ENCODE measurements at places on chromosomes 5 and 9.
A peak's percentile ranks its signal among the peaks of the same experiment; 100 is the strongest.

- peaks cover 7% of the 10 kb centered on the region for H3K4me1 ChIP-seq
- DNase-seq = no peak
Observed at GRCh38 chr5:59066367-59067163, 483.7 kb downstream of the RAB3C start.

DNA sequence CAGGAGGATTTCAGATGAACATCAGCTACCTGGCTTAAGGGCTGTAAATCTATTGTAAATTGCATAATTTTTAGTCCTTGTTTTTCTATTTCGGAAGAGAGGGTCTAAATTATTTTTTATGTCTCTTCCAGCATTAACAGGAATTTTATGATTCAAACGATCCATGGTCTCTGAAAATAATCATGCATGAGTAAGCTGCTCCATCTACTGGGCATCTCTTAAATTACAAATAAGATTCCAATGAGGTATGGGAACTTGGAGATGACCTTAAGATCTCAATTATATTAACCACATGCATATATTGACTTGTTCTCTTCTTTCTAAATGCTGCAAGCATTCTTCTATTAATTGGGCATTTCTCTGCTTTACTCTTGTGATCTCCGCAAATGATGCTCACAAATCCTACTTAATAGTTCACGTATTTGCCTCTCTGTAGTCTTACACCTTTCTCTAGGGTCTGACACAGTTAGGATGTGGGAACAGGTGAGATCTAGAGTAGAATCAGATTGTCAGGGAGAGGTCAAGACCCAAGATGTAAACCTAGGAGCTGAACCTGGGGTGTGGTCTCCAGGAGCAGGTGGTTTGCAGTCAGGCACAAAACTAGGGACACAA, 86.9 kb downstream of the NUDT12 start:
- peak; percentile 36 for DNase-seq
- H3K4me3 ChIP-seq = no peak overlapping the region
- H3K27ac ChIP-seq = no peak overlapping the region
- no peaks in the 10 kb centered on the region for H3K27me3 ChIP-seq

DNA sequence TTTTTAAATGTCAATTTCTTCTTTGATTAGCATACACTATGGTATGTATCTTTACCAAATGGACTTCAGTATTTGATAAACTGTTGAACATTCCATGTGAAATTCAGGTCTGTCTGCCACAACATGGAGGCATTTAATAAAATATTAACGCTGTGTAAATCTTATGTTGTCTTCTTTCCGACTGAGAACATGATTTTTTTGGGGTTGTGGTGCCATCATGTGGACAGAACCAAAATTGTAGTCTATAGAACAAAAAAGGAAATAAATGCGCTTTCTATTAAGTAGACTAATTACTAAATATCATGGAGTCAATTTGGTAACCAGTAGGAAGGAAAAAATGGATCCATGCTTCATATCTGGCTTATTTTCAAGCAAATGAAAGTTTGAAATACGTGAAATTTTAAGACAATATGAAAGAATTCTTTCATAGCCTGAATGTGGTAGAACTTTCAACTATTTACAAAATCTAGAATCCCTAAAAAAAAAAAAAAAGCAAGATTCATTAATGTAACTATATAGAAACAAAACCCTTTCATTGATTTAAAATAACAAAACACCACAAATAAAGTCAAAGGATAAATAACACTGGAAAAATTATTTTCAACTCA, 2.8 kb upstream of the PLK2 start:
- no peaks in the 10 kb centered on the region for H3K27me3 ChIP-seq
- peaks cover 3% of the 10 kb centered on the region for H3K4me1 ChIP-seq
- no peak overlapping the region for H3K27ac ChIP-seq
- no peaks in the 10 kb centered on the region for H3K36me3 ChIP-seq

- H3K4me3 ChIP-seq = peak within 1 kb of the TSS; percentile 20
- H3K36me3 ChIP-seq = peaks cover 12% of the 10 kb centered on the region
- no peak within 1 kb of the TSS for H3K27ac ChIP-seq
- H3K27me3 ChIP-seq = no peaks in the 10 kb centered on the region
Observed at GRCh38 chr5:179793468-179794139, at the start of gene LTC4S. Gene LTC4S, plus strand, starts transcription at chr5:179793986. Its CDS starts 95 bp downstream, at chr5:179794081.

DNA sequence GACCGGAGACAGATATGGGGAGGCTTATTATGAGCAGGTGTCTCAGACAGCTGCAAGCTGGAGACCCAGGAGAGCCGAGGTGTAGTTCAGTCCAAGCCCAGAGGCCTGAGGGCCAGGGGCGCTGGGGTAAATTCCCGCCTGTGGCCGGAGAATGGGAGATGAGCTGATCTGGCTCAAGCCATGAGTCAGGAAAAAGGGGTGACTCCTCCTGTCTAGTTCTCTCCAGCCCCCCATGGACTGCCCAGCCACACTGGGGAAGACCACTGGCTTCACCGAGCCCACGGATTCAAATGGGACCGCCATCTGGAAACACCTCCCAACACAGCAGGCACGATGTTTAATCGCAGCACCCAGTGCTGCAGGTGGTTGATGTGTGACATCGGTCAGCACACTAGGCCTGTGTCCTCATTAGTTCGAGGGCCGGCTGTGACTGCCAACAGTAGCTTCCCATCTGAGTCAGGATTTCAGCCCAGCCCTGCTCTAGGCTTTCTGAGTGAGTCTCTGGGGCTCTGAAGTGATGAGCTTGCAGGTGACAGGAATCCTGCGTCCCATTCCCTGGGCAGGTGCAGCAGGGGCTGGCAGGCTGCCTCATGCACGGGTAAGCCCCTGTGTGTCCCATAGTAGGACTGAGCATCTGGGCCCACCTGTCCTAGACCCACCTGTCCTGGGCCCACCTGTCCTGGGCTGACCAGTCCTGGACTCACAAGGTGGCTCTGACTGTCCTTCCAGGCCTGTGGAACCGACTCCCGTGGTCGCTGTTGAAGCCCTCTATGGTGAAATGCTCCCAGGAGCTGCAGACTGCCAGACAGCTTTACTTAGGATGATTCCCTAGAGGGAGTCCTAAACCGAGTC, 49.7 kb downstream of the AHRR start:
- no peak overlapping the region for H3K4me3 ChIP-seq
- peak overlapping the region; percentile 96 for H3K27ac ChIP-seq
- peaks cover 47% of the 10 kb centered on the region for H3K4me1 ChIP-seq
- DNase-seq = no peak
- peaks cover 14% of the 10 kb centered on the region for H3K36me3 ChIP-seq
